ENCODE measurements at places on chromosomes 3 and 15. TPM values are rescaled to one million over a fixed set of nuclear protein-coding genes. Genes with fewer than 3 reads are reported as not detected.

DNA sequence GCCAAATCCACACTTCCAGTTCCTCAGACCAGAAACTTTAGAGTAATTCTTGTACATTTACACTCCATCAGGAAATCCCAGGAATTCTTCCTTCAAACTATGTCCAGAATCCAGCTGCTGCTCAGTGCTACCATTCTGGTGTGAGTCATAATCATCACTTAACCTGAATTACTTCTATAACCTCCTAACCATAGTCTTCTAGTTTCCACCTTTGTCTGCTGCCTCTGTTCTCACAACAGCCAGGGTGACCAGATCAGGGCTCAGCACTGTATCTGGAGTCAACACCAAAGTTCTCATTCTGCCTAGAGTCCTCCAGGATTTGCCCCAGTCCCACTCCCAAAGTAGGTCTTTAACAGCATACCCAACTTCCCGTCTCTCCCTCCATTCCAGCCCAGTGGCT, 3.4 kb downstream of the CLDND1 start:
- no peak overlapping the region for H3K4me3 ChIP-seq
- no peak overlapping the region for H3K27ac ChIP-seq
- peaks cover 16% of the 10 kb centered on the region for H3K4me1 ChIP-seq

DNA sequence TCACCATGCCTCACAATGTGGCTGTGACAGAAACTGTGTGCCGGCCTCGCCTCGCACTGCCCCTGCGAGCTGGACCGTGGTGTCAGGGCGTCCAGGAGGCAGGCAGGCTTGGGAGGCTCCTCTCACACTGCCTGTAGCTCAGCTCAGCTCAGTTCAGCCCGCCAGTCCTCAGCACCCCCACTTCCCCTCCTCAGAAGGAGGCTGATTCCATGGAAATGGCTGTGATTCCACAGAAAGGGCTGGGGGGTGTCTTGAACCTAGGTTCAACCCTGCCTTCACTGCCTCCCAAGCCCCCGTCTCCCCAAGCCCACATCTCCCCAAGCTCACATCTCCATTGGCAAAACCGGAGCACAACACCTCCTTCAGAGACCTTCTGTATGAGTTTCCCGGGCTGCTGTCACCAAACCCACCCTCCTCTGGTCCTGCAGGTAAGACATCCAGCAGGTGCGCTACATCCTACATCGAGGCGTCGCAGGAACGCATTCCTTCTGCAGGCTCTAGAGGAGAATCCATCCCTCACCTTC, 94.0 kb downstream of the OCA2 start:
- no peak for DNase-seq
- H3K27me3 ChIP-seq: no peaks in the 10 kb centered on the region
- no peaks in the 10 kb centered on the region for H3K36me3 ChIP-seq

DNA sequence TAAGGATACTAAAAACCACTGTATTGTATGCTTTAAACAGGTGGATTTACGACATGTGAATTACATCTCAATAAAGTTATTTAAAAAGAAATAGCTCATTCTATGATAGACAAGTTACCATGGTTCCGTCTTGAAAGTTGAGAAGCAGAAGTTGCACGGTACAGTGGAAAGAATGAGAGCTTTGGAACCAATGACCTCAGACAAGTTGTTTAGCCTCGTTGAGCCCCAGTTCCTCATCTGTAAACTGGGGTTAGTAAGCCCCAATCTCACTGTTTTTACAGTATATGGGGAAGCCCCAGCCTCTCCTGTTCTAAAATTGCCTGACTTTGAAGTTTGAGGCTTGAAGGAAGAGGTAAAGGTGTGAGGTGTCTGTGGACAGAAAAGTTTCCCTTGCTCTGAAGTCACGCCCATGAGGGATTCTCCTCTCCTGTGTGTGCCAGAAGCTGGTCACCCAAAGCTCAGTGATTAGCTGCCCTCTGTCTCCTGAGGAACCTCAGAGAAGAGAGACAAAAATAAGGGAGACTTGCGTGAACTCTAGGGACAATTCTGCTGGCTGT, 10.0 kb downstream of the CRYGS start:
- no peaks in the 10 kb centered on the region for H3K36me3 ChIP-seq
- H3K27me3 ChIP-seq: no peaks in the 10 kb centered on the region
- no peak overlapping the region for H3K27ac ChIP-seq
- no peak overlapping the region for H3K4me3 ChIP-seq
- DNase-seq: no peak

DNA sequence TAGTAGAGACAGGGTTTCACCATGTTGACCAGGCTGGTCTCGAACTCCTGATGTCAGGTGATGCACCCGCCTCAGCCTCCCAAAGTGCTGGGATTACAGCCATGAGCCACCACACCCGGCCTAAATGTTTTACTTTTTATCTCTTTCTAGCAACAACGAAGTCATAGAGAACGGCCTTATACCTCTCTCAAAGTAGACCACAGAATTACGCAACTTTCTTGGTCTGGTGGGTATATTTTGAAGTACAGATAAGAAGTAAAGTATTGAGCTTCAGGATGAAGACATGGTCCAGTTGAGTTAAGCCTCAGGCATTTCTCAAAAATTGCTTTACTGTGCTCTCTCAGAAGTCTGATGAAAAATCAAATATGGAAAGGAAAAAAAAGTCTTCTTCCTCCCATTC, 30.6 kb downstream of the FAM240A start:
- no peak overlapping the region for H3K4me3 ChIP-seq
- no peak for DNase-seq
- no peak overlapping the region for H3K27ac ChIP-seq
- no peaks in the 10 kb centered on the region for H3K36me3 ChIP-seq

Gene TRA2B
- 128 TPM for total RNA-seq

Measured in sigmoid colon (tissue), 7 donors.